ENCODE measurements at places on chromosomes 4 and X.

DNA sequence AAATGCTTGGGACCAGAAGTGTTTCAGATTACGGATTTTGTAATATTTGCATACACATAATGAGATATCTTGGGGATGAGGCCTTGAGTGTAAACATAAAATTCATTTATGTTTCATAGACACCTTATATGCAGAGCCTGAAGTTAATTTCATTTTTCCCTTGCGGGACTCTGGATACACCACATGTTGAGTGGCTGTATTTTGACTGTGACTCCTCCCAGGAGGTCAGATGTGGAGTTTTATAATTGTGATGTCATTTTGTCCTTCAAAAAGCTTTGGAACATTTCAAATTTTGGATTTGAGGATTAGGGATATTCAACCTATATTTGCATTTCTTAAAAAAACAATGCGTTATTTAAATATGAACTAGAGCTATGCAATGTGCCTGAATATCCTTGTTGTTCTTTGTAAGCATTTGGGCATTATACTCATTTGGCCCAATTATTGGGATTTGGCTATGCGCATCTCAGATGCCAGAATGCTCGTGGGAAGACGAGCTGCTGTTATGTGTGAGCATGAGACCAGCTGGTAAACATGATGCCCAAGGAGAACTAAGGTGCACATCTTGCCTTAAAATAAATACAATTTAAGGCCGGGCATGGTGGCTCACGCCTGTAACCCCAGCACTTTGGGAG is 223.0 kb upstream of the STS start:
- H3K4me3 ChIP-seq, result no peak overlapping the region
- H3K36me3 ChIP-seq, result no peaks in the 10 kb centered on the region
- DNase-seq, result no peak
- H3K4me1 ChIP-seq, result no peaks in the 10 kb centered on the region
- no peaks in the 10 kb centered on the region for H3K27me3 ChIP-seq

DNA sequence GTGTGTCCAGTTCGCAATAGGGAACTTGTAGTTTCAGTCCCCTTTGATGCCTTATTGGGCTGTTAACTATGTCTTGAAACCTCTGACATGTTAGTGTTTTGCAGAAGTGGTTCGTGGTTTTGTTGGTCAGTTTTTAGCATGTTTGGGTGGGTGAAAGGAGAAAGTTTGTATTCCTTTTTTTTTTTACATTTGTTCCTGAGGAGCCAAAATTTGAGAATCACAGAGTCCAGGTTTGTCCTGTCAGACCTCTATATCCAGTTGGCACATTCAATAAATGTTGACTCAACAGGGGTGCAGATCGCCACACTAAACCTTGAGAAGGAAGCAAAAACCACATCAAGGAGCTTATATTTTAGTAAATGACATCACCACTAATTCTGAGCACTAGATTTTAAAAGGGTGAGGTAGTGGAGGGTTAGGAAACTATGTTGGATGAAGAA is 26.2 kb downstream of the DLG3 start:
- DNase-seq, result no peak
- H3K36me3 ChIP-seq, result peaks cover 22% of the 10 kb centered on the region
- H3K4me3 ChIP-seq, result peak overlapping the region; percentile 14
- no peak overlapping the region for H3K27ac ChIP-seq
- H3K27me3 ChIP-seq, result no peaks in the 10 kb centered on the region

DNA sequence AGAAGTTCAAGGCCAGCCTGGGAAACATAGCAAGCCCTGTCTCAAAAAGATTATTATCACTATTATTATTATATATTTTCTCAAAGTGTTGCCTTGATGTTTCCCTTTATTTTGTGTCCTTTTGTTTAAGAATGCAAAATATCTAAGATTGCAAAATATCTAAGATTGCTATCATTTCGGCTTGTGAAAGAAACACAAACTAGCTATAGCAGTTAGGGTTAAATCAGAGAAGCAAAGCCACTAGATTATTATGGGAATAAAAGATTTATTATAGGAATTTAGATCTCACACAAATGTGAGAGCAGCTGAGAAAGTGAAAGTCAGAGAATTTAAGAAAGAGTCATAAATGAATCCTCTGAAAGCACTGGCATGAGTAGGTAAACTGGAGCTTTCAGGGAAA is 18.0 kb upstream of the TMEM184C start:
- H3K27me3 ChIP-seq, result peaks cover 7% of the 10 kb centered on the region
- H3K4me1 ChIP-seq, result no peaks in the 10 kb centered on the region
- no peak overlapping the region for H3K27ac ChIP-seq
- DNase-seq, result no peak
- no peak overlapping the region for H3K4me3 ChIP-seq
- no peaks in the 10 kb centered on the region for H3K36me3 ChIP-seq

- peak overlapping the region; percentile 90 for H3K4me3 ChIP-seq
- no peaks in the 10 kb centered on the region for H3K27me3 ChIP-seq
- peaks cover 15% of the 10 kb centered on the region for H3K36me3 ChIP-seq
- H3K27ac ChIP-seq, result peak overlapping the region; percentile 89
- peak; percentile 76 for DNase-seq
Measured at GRCh38 chrX:154515090-154515965, 704 bp downstream of the FAM3A start.

GRCh38 chrX:39000802-39001201 is 199.5 kb downstream of the MID1IP1 start:
- H3K27me3 ChIP-seq, result no peaks in the 10 kb centered on the region
- no peak for DNase-seq
- no peaks in the 10 kb centered on the region for H3K4me1 ChIP-seq
- no peaks in the 10 kb centered on the region for H3K36me3 ChIP-seq
- no peak overlapping the region for H3K4me3 ChIP-seq

GRCh38 chrX:1027133-1027532 is 185.3 kb downstream of the CRLF2 start:
- H3K27ac ChIP-seq, result peak overlapping the region; percentile 78
- peak overlapping the region; percentile 72 for H3K4me3 ChIP-seq
- no peaks in the 10 kb centered on the region for H3K27me3 ChIP-seq
